ENCODE measurements at places on chromosomes 6 and 20. TPM values are rescaled to one million over a fixed set of nuclear protein-coding genes. Genes with fewer than 3 reads are reported as not detected.

The SIRPG gene
- not detected for total RNA-seq

- H3K36me3 ChIP-seq = no peaks in the 10 kb centered on the region
- no peak overlapping the region for H3K27ac ChIP-seq
- H3K4me3 ChIP-seq = no peak overlapping the region
These were observed 125.2 kb upstream of the EYA4 start for GRCh38 chr6:133115946-133116345.

GRCh38 chr20:59323731-59324130 is 23.3 kb downstream of the EDN3 start:
- H3K4me1 ChIP-seq = no peaks in the 10 kb centered on the region
- no peak overlapping the region for H3K4me3 ChIP-seq
- no peak for DNase-seq
- peaks cover 47% of the 10 kb centered on the region for H3K27me3 ChIP-seq
- no peak overlapping the region for H3K27ac ChIP-seq
- H3K36me3 ChIP-seq = no peaks in the 10 kb centered on the region

The FRK gene
- 0.22 TPM for total RNA-seq

- peaks cover 3% of the 10 kb centered on the region for H3K4me1 ChIP-seq
- no peaks in the 10 kb centered on the region for H3K36me3 ChIP-seq
- DNase-seq = peak; percentile 19
- no peak overlapping the region for H3K27ac ChIP-seq
- H3K27me3 ChIP-seq = no peaks in the 10 kb centered on the region
These were observed 10.1 kb upstream of the NXT1 start for GRCh38 chr20:23340524-23340923.

The CST2 gene
- not detected for total RNA-seq

GRCh38 chr20:34110025-34110744 is 1.9 kb downstream of the EIF2S2 start:
- peak overlapping the region; percentile 99 for H3K27ac ChIP-seq
- peak overlapping the region; percentile 99 for H3K4me3 ChIP-seq
- H3K36me3 ChIP-seq = peaks cover 59% of the 10 kb centered on the region
- no peaks in the 10 kb centered on the region for H3K27me3 ChIP-seq

GRCh38 chr6:24979176-24979575 is 43.4 kb upstream of the RIPOR2 start:
- DNase-seq = no peak
- no peak overlapping the region for H3K27ac ChIP-seq
- no peaks in the 10 kb centered on the region for H3K36me3 ChIP-seq
- no peak overlapping the region for H3K4me3 ChIP-seq
- no peaks in the 10 kb centered on the region for H3K4me1 ChIP-seq

DNA sequence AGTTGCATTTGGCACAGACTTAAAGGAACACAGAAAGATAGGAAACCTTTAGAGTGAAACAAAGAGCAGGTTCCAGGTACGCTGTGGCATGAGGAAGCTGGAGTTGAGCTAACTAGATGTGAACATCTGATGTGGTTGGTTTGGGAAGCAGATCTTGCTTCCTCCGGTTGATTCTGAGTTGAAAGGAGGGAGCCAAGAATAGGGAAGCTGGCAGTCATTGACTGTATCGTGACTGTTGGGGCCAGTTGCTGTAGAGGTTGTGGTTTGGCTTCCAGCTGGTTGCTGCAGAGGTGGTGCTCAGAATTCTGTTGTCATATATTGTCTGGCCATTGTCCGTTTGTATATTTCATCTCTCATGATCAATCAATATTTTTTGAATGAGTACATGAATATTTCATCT is 325.9 kb downstream of the PLCB1 start:
- H3K4me1 ChIP-seq = no peaks in the 10 kb centered on the region
- H3K36me3 ChIP-seq = no peaks in the 10 kb centered on the region
- DNase-seq = no peak

The ZC3H12D gene
- 0.27 TPM for total RNA-seq

The BPI gene
- not detected for total RNA-seq

DNA sequence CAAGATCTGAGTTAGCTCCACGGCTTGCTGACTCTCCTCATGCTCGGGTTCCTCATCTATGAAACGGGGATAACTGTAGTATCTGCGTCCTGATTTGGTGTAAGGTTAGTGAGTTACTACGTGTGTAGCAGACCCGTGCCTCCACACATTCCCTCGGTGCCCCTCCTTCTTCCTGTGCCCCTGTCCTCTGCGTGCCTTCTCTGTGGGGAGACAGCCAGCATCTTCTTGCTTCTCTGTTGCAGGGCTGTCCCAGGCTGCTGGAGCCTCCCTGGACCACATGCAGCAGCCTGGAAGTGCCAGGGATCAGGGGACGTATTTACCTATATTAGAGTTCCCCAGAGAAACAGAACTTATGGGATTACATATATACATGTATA is 128.6 kb upstream of the PRND start:
- no peaks in the 10 kb centered on the region for H3K27me3 ChIP-seq
- no peaks in the 10 kb centered on the region for H3K36me3 ChIP-seq
- H3K4me3 ChIP-seq = no peak overlapping the region
- peaks cover 6% of the 10 kb centered on the region for H3K4me1 ChIP-seq

- no peak overlapping the region for H3K4me3 ChIP-seq
- no peak overlapping the region for H3K27ac ChIP-seq
- H3K27me3 ChIP-seq = peaks cover 31% of the 10 kb centered on the region
- no peaks in the 10 kb centered on the region for H3K36me3 ChIP-seq
These were observed 14.6 kb upstream of the TMEM181 start for GRCh38 chr6:158545043-158545966.

The ARG1 gene
- 0.20 TPM for total RNA-seq

GRCh38 chr6:153702671-153703070 is 336.4 kb upstream of the OPRM1 start:
- H3K36me3 ChIP-seq = no peaks in the 10 kb centered on the region
- no peaks in the 10 kb centered on the region for H3K4me1 ChIP-seq
- no peaks in the 10 kb centered on the region for H3K27me3 ChIP-seq
- DNase-seq = no peak

DNA sequence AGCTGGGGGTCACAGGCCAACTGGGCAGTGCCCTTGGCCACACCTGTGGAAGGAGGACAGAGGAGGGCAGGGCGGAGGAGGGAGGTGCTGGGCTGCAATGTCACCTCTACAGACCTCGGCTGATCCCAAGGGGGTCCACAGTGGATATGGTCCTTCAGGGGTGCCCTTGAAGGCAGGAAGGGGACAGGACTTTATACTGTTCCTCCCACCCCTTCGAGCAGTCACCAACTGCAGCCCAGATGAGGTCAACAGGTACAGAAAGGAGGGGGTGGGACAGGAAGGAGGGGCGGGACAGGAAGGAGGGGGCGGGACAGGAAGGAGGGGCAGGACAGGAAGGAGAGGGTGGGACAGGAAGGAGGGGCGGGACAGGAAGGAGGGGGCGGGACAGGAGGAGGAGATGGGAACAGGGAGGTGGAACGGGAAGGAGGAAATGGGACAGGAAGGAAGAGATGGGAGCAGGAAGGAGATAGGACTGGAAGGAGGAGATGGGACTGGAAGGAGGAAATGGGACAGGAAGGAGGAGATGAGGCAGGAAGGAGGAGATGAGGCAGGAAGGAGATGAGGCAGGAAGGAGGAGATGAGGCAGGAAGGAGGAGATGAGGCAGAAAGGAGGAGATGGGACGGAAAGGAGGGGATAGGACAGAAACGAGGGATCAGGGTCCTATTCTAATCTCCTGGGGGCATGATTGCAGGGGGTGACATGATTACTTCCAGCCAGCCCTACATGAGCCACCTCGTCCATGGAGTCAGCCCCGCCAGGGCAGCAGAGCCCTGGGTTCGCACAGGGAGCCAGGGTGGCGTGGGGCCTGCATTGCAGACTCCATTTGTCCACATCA is 19.4 kb upstream of the MRGBP start:
- H3K4me3 ChIP-seq = peak overlapping the region; percentile 46
- peaks cover 61% of the 10 kb centered on the region for H3K4me1 ChIP-seq
- H3K27me3 ChIP-seq = no peaks in the 10 kb centered on the region
- DNase-seq = peak; percentile 89
- H3K27ac ChIP-seq = peak overlapping the region; percentile 99

- H3K27me3 ChIP-seq = no peaks in the 10 kb centered on the region
- no peak overlapping the region for H3K4me3 ChIP-seq
- no peak overlapping the region for H3K27ac ChIP-seq
- DNase-seq = no peak
These were observed 87.4 kb downstream of the GJA1 start for GRCh38 chr6:121522771-121523386.

- H3K27me3 ChIP-seq = no peaks in the 10 kb centered on the region
- peaks cover 19% of the 10 kb centered on the region for H3K4me1 ChIP-seq
- DNase-seq = no peak
- H3K27ac ChIP-seq = no peak overlapping the region
These were observed 154.3 kb upstream of the PTPN1 start for GRCh38 chr20:50355590-50356524.

DNA sequence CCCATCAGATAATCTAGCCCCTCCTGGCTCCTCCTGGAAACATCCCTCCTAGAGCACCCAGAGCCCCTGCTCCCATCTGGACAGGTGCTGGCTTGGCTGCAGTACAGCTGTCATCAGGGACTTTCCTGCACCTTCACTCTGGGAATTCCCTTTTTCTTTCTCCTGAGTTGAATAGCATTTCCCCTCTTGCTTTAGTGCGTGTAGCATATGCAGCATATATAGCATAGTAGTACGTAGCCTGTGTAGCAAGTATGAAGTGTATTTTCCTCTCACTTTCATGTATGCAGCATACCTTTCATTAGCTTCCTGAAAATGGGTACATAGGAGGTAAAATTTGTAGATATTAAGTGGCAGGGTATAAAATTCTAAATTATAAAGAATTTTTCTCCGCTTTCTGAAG is 352.9 kb downstream of the ESR1 start:
- no peaks in the 10 kb centered on the region for H3K36me3 ChIP-seq
- no peak for DNase-seq
- no peak overlapping the region for H3K27ac ChIP-seq

The TXLNB gene
- not detected for total RNA-seq

DNA sequence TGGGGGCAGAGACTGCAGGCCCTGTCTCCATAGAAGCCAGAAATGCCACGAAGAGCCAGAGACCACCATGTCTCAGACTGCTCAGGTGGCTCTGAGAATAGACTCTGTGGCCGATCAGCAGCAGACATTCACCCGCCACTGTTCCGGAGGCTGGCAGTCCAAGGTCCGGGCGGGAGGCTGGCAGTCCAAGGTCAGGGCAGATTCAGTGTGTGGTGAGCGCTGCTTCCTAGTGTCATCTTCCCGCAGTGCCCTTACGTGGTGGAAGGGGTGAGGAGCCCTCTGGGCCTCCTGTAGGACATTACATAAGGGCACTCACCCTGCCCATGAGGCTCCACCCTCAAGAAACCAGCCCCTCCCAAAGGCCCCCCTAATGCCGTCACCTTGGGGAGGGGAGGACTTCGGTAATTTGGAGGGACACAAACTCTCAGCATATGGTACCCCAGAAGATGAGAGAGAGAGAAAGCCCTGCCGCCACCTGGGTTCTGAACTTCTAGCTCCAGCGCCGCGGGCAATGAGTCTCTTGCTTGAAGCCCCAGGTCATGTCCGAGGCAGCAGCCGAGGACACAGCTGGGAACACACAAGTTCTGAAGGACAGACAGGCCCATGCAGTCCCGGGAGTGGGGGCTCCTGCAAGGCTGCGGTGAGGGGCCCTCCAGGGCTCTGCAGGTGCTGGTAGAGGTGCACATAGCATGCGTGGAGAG is 36.4 kb downstream of the DACT2 start:
- no peak overlapping the region for H3K4me3 ChIP-seq
- H3K4me1 ChIP-seq = no peaks in the 10 kb centered on the region
- no peaks in the 10 kb centered on the region for H3K36me3 ChIP-seq
- H3K27ac ChIP-seq = no peak overlapping the region
- DNase-seq = no peak

DNA sequence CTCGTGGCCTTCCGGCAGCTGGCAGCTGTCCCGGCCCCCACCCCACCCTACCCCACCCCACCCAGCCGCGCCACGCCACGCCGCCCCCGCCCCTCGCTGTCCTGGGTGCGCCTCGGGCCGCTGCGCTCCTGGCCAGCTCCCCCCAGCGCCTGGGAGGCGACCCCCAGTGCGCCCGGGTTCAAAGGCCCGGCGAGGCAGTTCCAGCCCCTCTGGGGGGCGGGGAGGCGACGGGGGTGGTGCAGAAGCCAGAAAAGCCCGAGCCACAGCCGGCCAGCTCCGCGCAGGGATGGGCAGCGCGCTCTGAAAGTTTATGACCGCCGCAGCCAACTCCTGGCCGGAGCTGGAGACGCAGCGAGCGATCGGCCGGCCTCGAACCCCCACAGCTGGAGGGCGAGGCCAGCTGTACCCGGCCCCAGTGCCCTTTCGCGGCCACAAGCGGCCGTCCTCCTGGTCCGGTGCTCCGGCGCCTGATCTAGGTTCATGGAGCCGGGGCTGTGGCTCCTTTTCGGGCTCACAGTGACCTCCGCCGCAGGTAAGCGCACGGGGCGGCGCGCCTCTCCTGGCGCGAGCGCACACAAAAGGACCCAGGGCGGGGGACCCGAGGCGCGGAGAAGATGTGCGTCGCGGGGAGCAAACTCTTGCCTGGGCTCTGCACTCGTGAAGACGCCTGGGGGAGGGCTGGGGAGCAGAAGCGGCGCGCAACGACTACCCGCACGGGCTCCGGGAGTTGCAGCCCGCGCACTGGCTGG is at the start of gene EDN3:
Gene EDN3 (plus strand): TSS at position 279 of the 749 bp plus-strand sequence. CDS start 202 bp downstream, at position 481.
- no peaks in the 10 kb centered on the region for H3K4me1 ChIP-seq
- no peak within 1 kb of the TSS for H3K27ac ChIP-seq
- H3K27me3 ChIP-seq = peaks cover 5% of the 10 kb centered on the region
- no peak for DNase-seq

GRCh38 chr20:4708036-4708435 is 13.7 kb upstream of the PRND start:
- peaks cover 30% of the 10 kb centered on the region for H3K27me3 ChIP-seq
- no peak overlapping the region for H3K27ac ChIP-seq
- H3K4me3 ChIP-seq = no peak overlapping the region
- no peaks in the 10 kb centered on the region for H3K4me1 ChIP-seq

DNA sequence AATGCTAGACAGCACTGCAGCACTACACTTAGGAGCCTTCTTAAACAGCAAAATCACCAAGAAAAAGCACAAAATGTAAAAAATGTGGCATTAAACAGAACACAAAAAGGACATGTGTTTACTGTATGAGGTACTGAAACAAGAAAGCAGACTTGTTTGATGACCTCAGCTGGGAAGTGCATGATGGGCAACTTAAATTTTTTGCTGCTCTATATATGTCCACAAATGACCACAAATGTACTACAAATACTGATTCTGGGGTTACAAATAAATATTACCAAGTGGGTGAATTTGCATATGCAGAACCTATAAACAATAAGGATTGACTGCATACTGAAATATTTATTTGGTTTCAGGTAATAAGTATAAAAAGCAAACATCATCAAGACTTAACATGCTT is 13.1 kb downstream of the RAB23 start:
- DNase-seq = no peak
- H3K27ac ChIP-seq = peak overlapping the region; percentile 30
- H3K27me3 ChIP-seq = no peaks in the 10 kb centered on the region
- no peak overlapping the region for H3K4me3 ChIP-seq

The ANGPT4 gene
- not detected for total RNA-seq

- H3K4me1 ChIP-seq = peaks cover 11% of the 10 kb centered on the region
- H3K27ac ChIP-seq = no peak overlapping the region
- H3K4me3 ChIP-seq = no peak overlapping the region
- no peaks in the 10 kb centered on the region for H3K36me3 ChIP-seq
- H3K27me3 ChIP-seq = peaks cover 37% of the 10 kb centered on the region
These were observed 1.7 kb downstream of the MUCL3 start for GRCh38 chr6:30942338-30943060.

- no peaks in the 10 kb centered on the region for H3K27me3 ChIP-seq
- no peak overlapping the region for H3K27ac ChIP-seq
- no peaks in the 10 kb centered on the region for H3K4me1 ChIP-seq
- no peak for DNase-seq
- no peak overlapping the region for H3K4me3 ChIP-seq
These were observed 492.0 kb upstream of the JAG1 start for GRCh38 chr20:11165789-11166188.

GRCh38 chr20:55693641-55694040 is 311.7 kb downstream of the CBLN4 start:
- no peaks in the 10 kb centered on the region for H3K27me3 ChIP-seq
- no peak overlapping the region for H3K4me3 ChIP-seq
- no peak overlapping the region for H3K27ac ChIP-seq
- no peaks in the 10 kb centered on the region for H3K36me3 ChIP-seq
- no peak for DNase-seq

Data from K562 (cell line).